ENCODE measurements at places on chromosomes 12 and 14. TPM values are rescaled to one million over a fixed set of nuclear protein-coding genes. Genes with fewer than 3 reads are reported as not detected.

TAS2R9 gene
- not detected for polyA plus RNA-seq

SAMD4A gene
- polyA plus RNA-seq: 11.7 TPM

IL31 gene
- not detected for polyA plus RNA-seq

GNB3 gene
- polyA plus RNA-seq: 19.1 TPM

RND1 gene
- 78.5 TPM for polyA plus RNA-seq

FSCB gene
- not detected for polyA plus RNA-seq

KCNA5 gene
- 0.79 TPM for polyA plus RNA-seq

ALG10B gene
- 1.6 TPM for polyA plus RNA-seq

LGR5 gene
- 6.6 TPM for polyA plus RNA-seq

KIAA0586 gene
- 6.1 TPM for polyA plus RNA-seq
